ENCODE measurements at places on chromosomes 13 and 19. TPM values are rescaled to one million over a fixed set of nuclear protein-coding genes. Genes with fewer than 3 reads are reported as not detected.

The KLK15 gene
- not detected for total RNA-seq

The CBLC gene
- not detected for total RNA-seq

The IGFL2 gene
- 0.49 TPM for total RNA-seq

The ADGRE3 gene
- total RNA-seq = not detected

The C19orf85 gene
- total RNA-seq = not detected

The UBE2L5 gene
- total RNA-seq = not detected

DNA sequence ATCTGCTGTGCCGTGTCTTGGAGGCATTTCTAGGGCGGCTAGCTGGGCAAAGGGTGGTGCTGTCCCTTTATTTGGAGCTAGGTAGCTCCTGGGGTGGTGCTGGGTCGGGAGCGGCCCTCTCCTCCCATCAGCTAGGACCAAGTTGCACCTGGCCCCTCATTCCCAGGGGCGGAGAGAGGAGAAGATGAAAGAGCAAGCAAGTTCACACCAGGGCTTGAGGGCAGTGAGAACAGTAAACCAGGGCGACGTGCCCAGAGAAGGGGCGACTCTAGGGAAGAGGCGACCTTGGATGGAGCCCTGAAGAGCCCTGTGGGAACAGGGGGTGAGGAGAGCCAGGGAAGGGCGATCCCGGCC, 17.0 kb upstream of the KCNN1 start:
- no peak for DNase-seq

DNA sequence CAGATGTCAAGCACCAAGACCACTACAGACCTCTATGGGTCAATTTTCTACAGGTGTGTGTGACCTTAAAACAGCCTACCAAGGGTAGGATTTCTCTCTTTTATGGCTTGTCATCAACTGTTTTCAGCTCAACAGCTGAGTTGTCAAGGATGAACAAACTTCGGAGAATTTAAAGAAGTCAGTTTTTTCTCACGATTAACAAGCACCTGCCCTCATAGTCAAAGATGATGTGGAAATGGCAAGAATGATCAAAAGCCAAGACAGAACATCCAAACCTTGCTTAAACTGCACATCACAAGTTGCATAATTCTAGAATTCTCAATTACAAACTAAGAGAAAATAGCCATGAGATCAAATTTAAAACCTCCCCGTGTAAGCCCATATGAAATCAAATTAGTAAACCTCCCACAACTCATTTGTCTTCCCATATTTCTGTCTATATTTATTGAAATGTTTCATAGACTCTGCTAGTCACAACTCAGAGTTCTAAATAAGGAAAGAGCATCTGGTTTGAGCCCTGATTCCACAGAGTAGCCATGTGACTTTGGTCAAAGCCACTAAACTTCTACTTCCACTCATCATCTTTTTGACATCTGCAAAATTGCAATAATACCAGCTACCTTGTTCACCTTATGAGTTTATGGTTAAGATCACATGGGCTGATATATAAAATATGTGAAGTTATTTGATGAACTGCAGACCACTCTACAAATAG, 521.5 kb upstream of the HTR2A start:
- DNase-seq = no peak
